ENCODE measurements at places on chromosomes 5 and 9.

GRCh38 chr5:37532976-37533740 lies 154.0 kb downstream of the WDR70 start:
- DNase-seq = no peak

DNA sequence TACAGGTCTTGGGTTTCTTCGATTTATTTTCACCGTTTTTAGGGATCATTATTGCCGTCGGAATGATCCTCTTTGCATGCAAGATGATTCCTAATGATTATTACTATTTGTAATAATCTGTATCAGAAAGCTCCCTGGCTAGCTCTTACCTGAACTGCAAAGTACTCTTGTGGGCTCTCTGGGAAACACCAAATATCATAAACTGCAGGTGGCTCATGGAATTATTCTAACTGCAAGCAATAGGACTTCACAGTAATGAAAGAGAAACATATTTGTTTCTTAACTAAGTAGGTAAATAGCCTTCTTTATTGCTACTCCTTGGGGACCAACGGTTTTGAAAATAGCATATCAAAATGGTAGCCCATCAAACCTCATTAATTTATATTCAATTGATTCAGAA lies 219.4 kb downstream of the NFIB start:
- no peak for DNase-seq

DNA sequence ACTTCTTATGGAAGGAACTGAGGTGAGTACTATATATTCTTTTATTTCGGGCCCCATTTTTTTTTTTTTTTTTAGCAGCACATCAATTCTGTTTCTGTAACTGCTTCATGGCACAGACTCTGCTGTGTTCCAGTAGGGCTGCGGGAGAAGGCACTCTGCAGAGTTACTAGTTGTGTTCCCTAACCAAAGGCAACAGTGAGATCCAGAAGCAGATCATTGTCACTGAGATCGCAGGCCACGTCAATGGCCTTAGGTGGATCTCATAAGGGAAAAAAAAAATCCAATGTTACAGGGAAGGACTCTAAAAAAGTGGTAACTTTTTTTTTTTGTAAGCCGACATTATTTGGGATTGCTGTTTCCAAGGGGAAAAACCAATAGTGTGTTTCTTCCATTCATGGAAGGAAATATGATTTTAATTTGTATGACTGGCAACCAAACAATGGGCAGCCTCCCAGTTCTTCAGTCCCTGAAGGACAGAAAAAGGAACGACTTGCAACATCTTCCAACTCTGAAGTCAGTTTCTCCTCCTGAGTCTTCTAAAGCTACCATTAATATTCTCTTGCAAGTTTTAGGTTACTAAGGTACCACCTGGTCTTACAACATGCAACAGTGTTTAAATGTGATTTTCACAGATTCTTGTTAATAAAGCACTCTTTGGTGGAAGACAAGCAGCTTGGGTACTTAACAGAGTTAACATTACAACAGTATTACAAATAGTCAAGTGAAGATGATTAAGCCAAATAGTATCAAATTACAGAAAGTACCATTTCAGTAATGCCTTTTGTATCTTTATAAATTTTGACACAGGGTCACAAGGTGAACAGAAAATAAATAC lies 52.8 kb downstream of the HABP4 start:
- no peak for DNase-seq

GRCh38 chr5:143653256-143653655 lies 158.7 kb upstream of the HMHB1 start:
- DNase-seq = no peak

DNA sequence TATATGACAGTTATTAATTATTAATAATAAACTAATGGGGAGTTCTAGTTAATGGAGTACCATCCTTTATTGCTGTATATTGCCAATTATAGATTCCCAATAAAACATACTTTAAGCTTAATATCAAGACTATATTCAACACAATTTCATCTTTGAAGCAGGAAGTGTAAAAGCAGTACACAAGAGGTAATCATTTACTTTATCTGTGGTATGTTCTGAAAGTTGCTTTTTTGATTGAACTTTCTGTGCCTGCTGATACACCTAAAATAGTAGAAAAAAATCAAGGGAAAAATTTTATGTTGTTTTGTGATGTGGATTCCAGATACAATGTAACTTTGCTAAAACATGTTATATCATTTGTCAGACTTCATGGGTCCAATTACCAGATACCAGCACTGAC lies 58.0 kb downstream of the ACO1 start:
- no peak for DNase-seq

DNA sequence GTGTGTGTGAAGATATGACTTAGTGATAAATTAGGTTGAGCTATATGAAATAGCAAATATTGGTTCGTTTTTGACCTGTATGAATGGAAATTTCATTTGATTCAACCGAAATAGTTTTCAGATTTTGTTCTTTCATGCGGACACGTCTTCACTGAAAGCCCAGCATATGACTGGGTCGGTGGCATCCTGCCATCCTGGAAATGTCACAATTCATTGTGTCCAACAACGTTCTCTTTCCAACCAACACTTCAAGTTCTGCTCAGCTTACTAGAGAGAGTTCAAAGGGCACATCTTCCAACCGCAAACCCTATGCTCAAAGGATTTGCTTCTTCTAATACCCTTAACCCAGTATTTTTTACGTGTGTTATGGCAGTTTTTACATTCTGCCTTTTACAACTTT lies 252.5 kb downstream of the NTRK2 start:
- DNase-seq = no peak

DNA sequence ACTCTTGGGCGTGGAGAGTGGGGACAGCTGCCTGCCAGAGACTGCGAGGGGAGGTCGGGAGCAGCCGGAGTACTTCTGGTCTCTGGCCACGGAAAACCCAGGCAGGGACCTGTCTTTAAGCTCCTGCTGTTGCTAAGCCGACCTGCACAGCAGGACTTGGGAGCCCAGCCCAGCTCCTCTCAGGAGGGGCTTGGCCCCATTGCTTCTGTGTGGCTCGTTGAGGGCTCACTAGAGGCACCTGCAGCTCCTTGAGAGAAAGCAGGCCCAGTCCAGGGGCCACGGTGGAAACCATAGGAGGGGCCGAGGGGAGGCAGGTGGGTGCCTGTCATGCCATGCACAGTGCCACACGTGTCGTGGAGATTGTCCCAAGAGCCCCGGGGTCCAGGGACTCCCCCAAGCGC lies 3.3 kb upstream of the LCN2 start:
- DNase-seq = no peak

- DNase-seq = no peak
Measured at GRCh38 chr9:114248299-114248707, 74.6 kb upstream of the ORM1 start.

DNA sequence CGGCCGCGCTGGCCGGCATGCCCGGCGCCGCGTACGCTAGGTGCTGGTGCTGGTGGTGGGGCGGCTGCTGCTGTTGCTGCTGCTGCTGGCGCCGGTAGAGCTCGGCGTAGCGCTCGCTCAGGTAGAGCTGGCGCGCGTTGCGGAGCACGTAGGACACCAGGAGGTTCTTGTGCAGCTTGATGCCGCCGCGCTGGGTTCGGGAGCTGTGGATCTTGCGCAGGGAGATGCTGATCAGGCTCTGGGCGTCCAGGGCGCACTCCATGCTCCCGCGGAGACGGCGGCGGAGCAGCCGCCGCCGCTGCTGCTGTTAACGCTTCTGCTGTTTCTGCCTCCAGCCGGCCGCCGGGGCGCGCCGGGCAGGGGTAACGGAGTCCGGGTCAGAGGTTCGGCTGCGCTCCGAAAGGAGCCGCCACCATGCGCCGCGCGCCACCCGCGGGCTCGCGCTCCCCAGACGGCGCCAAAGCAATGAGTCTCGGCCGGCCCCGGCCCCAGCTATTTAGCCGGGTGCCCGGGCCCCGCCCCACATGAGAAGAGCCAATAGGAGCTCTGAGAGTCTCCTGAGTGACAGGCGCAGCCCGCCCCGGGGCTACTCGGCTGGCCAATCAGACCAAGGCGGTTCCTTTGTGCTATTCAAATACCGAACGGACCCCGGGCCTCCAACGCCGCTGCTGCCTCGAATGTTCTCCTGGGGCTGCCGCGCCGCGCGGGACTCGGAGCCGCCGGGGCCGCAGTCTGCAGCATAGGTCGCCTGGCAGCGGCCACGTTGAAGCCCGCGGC lies at the start of gene IER5L:
TSS of gene IER5L (minus strand) at position 471 of the 777 bp plus-strand sequence. CDS start at position 262, 209 bp downstream.
- DNase-seq = peak; percentile 97

DNA sequence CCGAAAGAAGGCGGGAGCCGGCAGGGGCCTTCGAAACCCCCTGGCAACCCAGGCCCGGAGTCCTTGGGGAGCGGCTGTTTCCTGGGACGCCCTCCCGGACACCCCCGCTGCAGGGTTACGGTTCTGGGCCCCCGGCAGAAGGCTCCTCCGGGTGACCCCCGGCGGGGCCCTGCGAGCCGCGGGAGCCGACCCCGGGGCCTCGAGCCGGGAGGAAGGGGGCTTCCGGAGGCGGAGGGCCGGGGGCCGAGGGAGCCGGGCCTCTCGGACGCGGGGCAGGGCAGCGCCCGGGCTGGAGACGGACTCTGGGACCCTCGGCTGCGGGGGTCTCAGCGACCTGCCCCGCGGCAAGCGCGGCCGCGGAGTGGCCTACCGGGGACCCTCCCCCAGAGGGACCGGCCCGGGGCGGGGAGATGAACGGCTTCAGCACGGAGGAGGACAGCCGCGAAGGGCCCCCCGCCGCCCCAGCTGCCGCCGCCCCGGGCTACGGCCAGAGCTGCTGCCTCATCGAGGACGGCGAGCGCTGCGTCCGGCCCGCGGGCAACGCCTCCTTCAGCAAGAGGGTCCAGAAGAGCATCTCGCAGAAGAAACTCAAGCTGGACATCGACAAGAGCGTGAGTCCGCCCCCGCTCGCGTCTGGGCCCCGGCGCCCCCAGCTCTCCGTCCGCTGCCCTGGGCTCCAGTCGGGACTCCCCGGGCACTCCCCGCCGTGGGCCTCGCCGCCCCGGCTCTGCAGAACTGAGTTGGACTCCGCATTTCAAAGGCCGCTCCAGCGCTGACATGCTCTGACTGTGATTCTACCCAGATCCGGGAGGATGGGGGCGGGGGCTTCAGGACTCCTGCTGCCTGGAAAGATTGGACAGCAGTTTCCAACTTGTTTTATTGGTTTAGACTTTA lies 645 bp downstream of the SAP30L start:
- peak; percentile 80 for DNase-seq

DNA sequence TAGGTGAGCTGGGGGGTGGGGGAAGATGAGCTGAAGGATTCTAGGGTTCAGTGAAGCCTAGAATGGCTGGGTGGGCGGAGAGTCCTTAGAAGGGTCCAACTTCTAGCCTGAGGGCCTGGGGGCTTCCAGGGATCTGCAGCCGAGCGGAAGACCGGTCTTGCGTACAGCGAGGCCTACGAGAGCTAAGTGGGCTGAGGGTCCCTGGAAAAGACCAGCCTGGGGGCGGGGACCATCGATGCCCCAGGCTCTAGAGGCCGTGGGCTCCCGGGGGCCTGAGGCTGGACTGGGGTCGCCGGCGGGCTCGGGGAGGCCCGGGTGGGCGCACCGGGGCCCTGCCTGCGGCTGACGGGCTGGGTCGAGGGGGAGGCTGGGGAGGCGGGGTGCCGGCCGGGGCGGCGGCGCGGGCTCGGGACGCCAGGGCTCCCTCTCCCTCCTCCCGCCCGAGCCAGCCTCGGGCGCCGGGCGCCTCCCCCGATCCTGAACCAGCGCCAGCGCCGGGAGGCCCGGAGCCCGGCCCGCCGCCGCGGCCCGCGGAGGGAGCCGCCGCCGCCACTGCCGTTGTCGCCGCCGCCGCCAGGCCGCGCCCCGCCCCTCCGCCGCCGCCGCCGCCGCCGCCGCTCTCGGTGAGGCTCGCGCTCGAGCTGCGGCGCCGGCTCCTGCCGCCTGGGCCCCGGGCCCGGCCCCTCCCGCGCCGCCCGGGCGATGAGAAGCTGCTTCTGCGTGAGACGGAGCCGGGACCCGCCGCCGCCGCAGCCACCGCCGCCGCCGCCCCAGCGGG lies at the start of gene MVB12B:
TSS of gene MVB12B (plus strand) at position 602 of the 778 bp plus-strand sequence. CDS start at position 703, 101 bp downstream.
- peak; percentile 11 for DNase-seq

DNA sequence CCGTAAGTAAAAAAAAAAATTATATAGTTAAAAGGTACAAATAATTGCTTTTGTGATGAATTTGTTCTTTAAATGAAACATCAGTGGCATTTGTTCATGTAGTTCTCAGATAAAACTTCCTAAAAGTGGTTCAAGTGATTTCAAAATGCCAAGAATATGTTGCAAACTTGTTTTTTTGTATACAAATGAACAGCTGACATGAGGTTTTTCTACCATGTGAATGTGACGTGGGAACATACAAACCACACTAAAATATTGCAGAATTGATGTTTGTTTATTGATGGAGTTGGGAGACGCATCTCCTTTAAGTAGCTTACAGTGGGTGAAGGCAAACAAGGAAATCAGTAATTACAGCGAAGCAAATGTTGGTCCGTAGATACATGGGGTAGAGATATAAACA lies 16.9 kb downstream of the BASP1 start:
- DNase-seq = peak; percentile 51

- peak; percentile 91 for DNase-seq
Measured at GRCh38 chr9:20355022-20355421, 267.3 kb downstream of the MLLT3 start.

DNA sequence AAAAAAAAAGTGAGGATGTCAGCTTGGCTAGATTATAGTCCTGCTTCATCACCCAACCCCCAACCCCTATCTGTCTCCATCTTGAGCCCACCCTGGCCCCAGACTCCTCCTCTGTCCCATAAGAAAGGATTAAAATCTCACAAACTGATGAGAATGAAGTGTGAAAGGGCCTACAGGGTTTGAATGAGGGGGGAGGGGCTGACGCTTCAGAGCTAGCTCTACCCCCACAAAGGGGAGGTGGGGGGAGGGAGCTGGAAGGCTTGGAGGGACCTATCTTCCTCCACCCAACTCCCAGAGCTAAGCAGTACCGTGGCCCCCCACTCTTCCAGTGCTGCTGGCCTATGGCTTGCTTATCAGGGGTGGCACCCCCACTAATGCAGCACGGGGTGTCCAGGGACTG lies 43.7 kb upstream of the HAND1 start:
- no peak for DNase-seq

- DNase-seq = no peak
Measured at GRCh38 chr5:88663793-88664216, 219.2 kb downstream of the MEF2C start.

- DNase-seq = no peak
Measured at GRCh38 chr5:89595056-89595455, 712.1 kb upstream of the MEF2C start.

DNA sequence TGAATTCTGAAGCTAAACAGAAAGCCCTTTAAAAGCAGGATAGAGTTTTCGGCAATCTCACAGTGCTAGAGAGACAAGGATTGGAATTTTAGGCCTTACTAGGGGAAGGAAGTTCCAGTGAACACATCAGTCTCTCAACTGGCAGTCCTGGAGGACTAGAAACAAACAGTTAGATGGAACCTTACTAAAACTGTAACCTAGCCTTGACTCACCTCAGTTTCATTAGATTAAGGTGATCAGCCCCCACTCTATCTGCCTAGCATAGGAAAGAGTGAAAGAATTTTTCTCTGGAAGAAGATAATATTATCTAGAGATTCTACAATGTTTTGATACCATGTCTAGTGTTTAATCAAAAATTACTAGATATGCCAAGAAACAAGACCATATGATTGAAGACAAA lies 25.8 kb upstream of the SMIM23 start:
- no peak for DNase-seq

- DNase-seq = no peak
Measured at GRCh38 chr5:74608736-74609601, 31.6 kb downstream of the ENC1 start.

Data from fibroblast of villous mesenchyme (primary cell).